ENCODE measurements at places on chromosomes 6 and 20. TPM values are rescaled to one million over a fixed set of nuclear protein-coding genes. Genes with fewer than 3 reads are reported as not detected.

- no peak for DNase-seq
These were observed at the start of gene GABRR1 for GRCh38 chr6:89217299-89217910. Gene GABRR1 (minus strand): TSS chr6:89217358. CDS start chr6:89217322, 36 bp downstream.

GRCh38 chr6:90896075-90896547, 309.2 kb upstream of the MAP3K7 start:
- DNase-seq: no peak

DNA sequence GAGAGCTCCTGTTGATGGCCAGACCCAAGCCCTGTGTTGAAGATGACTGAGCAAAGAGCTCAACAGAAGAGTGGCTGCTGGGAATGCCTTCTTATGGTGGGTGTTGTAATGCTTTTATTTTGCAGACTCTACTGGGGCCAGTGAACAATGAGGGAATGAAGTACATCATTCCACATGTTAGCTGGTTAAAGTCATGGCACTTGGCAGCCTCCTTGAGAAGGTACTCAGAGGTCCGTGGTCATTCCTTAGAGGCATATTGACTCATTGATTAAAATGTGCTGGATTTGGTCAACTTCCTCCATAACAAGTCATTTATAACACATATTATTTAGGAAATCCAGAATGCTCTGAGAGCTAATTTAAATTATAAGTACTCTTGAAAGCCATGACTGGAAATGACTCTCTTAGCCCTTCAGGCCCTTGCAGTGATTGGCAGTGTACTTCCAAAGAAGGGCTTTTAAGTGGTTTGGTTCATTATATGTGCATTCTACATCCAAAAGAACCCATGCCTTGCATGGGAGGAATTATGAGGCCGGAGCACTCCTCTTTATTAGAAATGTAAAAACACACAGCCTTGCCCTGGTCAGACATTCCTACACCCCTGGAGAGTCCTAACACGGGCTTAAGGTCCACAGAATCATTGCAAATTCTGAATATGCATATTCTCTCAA, 976.9 kb downstream of the KIF16B start:
- no peak for DNase-seq

DNA sequence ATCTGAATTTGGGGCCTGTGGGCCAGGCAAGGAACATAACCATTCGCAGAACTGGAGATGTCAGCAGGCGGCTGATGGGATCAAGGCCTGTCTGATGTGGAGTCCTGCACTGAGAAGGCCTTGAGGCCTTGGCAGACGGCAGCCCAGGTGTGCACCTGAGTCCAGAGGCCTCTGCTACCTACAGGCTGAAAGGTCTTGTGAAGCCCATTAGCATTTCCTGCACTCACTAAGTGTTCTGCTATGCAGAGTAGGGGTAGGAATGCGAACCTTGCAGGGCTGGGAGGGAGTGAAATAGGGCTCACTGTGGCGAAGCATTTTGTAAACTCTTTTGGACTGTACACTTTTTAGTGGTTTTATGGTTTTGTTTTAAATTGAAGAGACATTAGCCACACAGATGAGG, 48.3 kb upstream of the RNF24 start:
- DNase-seq: no peak

- DNase-seq: no peak
These were observed 5.5 kb downstream of the BFSP1 start for GRCh38 chr20:17525650-17526049.

DNA sequence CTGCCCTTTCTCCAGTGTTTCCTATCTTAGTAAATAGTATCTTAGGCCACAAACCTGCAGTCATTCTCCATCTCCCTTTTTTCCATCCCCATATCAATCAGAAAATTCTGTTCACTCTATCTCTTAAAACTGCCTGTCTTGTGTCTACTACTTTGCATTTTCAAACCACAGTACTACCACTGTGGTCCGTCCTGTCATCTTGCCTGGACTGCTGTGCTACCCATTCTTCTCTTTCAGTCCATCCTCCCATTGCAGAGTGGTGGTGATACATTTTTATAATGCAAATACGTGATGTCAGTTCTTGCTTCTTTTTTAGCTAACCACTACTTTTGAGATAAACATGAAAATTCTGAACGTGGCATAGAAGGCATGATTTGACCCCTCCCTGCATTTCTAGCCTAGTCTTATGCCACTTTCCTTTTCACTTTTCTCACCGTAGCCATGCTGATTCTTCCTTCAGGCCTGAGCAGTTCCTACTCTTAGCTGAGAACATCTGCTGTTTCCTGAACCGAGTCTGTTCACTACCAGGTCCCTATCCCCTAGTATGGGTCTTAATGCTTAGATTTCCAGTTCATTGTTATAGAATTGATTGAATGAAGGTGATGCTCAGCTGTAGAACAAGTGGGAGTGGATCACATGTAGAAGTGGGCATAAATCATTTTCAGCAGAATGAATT, 13.8 kb downstream of the TBPL1 start:
- no peak for DNase-seq

DNA sequence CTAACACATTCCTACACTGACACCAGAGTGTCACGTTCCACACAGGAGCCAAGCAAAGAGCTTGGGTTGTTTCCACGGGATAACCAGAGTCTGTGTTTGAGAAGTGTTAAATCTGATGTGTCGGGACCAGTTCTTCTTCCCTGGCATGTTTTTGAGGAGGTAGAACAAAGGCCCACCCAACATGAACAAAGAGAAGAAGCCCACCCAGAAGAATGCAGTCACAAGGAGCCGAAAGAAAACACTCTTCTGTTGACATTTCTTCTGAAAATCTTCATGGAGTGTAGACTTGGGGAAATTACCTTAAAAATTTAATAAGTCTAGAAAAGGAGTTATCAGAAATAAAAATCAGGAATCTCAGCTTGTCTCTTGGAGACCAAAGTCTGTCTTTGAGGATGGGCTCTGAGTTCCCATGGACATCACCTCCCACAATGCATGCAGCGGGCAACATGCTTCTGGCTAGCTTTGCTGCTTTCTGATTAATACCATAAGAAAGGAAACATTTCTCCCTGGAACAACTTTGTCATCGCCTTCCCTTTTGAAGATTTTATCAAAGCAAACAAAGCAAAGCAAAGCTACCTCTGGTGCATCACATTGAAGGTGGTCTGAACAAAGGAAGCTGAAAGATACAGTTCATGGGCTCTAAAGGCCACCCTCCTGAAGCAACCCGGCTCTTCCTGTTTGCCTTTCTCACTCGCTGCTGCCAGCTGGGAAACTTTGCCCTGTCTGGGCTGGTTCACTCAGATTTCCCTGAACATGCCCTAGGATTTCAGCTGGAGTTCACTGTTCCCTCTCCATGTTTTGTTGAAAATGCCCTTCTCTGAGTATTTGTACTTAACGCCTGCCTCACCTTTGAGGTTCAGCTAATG, 448.1 kb downstream of the KIF16B start:
- DNase-seq: no peak

GPX5 gene
- polyA plus RNA-seq: not detected

C6orf118 gene
- not detected for polyA plus RNA-seq

Measured in BJ (cell line).